ENCODE measurements at places on chromosomes 3 and 15. TPM values are rescaled to one million over a fixed set of nuclear protein-coding genes. Genes with fewer than 3 reads are reported as not detected.

DNA sequence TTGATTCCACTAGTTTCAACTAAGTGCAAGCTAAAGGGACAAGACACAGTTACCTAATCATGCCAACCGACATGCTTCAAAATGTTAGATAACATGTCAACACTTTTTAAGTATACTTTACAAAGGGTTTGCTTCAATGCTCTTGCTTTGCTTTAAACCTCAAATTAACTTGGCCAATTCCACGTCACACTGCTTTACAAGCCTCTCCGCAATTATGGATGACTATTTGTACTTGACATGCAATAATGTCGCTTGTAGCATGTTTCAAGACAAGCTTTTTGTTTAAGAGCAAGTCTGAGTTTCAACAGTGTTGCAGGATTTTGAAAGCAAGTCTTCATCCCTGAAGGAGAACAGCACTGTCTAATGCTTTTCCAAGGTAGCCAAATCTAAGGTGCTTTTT lies 86.9 kb downstream of the CNTN3 start:
- no peaks in the 10 kb centered on the region for H3K27me3 ChIP-seq
- no peaks in the 10 kb centered on the region for H3K36me3 ChIP-seq
- H3K27ac ChIP-seq: no peak overlapping the region
- DNase-seq: no peak

- H3K36me3 ChIP-seq: no peaks in the 10 kb centered on the region
- H3K4me1 ChIP-seq: no peaks in the 10 kb centered on the region
- H3K27ac ChIP-seq: no peak overlapping the region
- no peak for DNase-seq
Observed at GRCh38 chr3:16075647-16076046, 98.8 kb upstream of the GALNT15 start.

DNA sequence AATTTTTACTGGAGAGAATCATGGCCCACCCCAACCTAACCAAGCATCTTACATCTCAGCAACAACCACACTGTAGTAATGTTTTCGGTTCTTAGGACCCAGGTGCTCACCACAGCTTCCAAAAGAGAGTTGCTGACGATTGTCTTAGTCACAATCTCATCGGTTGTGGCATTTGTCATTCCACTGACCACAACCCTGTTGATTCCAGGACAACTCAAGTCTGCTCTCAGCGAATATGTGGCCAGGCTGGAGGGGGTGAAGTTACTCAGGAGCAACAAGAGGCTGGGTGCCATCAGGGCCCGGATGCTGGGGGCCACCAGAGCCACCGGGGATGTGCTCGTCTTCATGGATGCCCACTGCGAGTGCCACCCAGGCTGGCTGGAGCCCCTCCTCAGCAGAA lies 25.9 kb downstream of the GALNT15 start:
- no peaks in the 10 kb centered on the region for H3K36me3 ChIP-seq
- no peak overlapping the region for H3K27ac ChIP-seq
- H3K27me3 ChIP-seq: no peaks in the 10 kb centered on the region
- H3K4me1 ChIP-seq: no peaks in the 10 kb centered on the region

- H3K4me1 ChIP-seq: peaks cover 13% of the 10 kb centered on the region
- DNase-seq: no peak
- H3K36me3 ChIP-seq: no peaks in the 10 kb centered on the region
- no peak overlapping the region for H3K27ac ChIP-seq
- H3K4me3 ChIP-seq: no peak overlapping the region
Observed at GRCh38 chr3:143832433-143832832, 15.8 kb downstream of the SLC9A9 start.

DNA sequence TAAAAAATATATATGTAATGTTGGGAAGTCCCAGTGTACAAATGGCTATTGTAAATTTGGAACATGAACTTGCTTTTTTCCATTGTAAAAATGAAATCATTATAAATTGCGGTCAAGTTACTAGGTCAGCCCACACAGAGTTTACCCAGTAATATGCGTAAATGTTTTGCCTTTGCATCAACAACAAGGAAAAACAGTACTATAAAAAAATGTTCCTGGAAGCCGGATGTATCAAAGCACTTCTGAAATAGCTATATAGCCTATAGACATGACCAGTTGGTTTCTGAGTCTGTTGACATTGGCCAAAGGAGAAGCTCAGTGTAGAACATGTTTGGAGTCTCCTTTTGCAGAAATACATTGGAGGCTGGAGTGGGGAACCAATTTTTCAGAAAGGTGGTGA lies 23.2 kb downstream of the CTNNB1 start:
- H3K4me1 ChIP-seq: peaks cover 46% of the 10 kb centered on the region
- H3K27ac ChIP-seq: no peak overlapping the region
- DNase-seq: no peak
- H3K4me3 ChIP-seq: no peak overlapping the region
- H3K36me3 ChIP-seq: peaks cover 39% of the 10 kb centered on the region

- H3K27ac ChIP-seq: no peak overlapping the region
- H3K4me1 ChIP-seq: no peaks in the 10 kb centered on the region
- H3K36me3 ChIP-seq: no peaks in the 10 kb centered on the region
- no peak overlapping the region for H3K4me3 ChIP-seq
- peak; percentile 6 for DNase-seq
Observed at GRCh38 chr15:65369651-65370050, 8.2 kb downstream of the IGDCC3 start.

GRCh38 chr3:146637871-146638270 lies 32.7 kb upstream of the PLSCR5 start:
- H3K27ac ChIP-seq: no peak overlapping the region
- H3K4me1 ChIP-seq: no peaks in the 10 kb centered on the region
- H3K36me3 ChIP-seq: no peaks in the 10 kb centered on the region
- H3K4me3 ChIP-seq: no peak overlapping the region

GRCh38 chr15:80613762-80614365 lies 81.2 kb upstream of the ABHD17C start:
- H3K4me3 ChIP-seq: no peak overlapping the region
- H3K27me3 ChIP-seq: no peaks in the 10 kb centered on the region
- peaks cover 23% of the 10 kb centered on the region for H3K4me1 ChIP-seq
- H3K36me3 ChIP-seq: no peaks in the 10 kb centered on the region

- no peak overlapping the region for H3K27ac ChIP-seq
- H3K4me3 ChIP-seq: no peak overlapping the region
- H3K27me3 ChIP-seq: no peaks in the 10 kb centered on the region
- DNase-seq: no peak
- H3K36me3 ChIP-seq: no peaks in the 10 kb centered on the region
Observed at GRCh38 chr3:190586631-190587011, 72.7 kb downstream of the IL1RAP start.

GRCh38 chr3:183006396-183007002 lies 26.2 kb upstream of the DCUN1D1 start:
- H3K4me1 ChIP-seq: no peaks in the 10 kb centered on the region
- no peaks in the 10 kb centered on the region for H3K36me3 ChIP-seq
- H3K27ac ChIP-seq: no peak overlapping the region

- peaks cover 15% of the 10 kb centered on the region for H3K4me1 ChIP-seq
- H3K27me3 ChIP-seq: no peaks in the 10 kb centered on the region
- no peak overlapping the region for H3K27ac ChIP-seq
- no peaks in the 10 kb centered on the region for H3K36me3 ChIP-seq
- DNase-seq: no peak
- no peak overlapping the region for H3K4me3 ChIP-seq
Observed at GRCh38 chr3:16400106-16400931, 113.2 kb downstream of the RFTN1 start.

DNA sequence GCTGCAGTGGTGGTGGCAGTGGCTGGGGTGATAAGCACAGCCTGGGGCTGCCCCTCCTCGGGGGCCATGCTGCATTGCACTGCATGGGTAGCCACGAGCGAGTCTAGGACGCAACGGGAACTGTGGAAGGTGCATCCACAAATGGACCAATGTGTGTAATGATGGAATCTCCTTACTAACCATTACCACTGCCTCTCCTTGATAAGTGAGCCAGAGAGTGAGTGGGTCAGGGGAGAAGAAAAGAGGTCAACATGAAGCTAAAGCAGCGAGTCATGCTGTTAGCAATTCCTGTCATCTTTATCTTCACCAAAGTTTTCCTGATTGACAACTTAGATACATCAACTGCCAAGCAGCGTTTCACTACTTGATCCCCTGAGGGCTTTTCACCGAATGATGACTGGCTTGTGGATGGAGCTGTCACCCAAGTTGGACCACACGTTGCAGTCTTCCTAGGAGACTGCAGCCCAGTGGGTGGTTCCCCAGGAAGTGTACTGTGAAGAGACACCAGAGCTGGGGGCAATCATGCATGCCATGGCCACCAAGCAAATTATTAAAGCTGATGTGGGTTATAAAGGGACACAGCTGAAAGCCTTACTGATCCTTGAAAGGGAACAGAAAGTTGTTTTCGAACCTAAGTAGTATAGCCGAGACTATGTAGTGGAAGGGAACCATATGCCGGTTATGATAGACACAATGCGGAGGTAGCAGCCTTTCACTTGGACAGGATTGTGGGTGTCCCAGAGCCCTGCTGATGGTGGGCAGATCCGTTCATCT lies 20.6 kb downstream of the SAMD7 start:
- no peaks in the 10 kb centered on the region for H3K36me3 ChIP-seq
- no peak overlapping the region for H3K27ac ChIP-seq
- H3K27me3 ChIP-seq: no peaks in the 10 kb centered on the region
- DNase-seq: no peak

DNA sequence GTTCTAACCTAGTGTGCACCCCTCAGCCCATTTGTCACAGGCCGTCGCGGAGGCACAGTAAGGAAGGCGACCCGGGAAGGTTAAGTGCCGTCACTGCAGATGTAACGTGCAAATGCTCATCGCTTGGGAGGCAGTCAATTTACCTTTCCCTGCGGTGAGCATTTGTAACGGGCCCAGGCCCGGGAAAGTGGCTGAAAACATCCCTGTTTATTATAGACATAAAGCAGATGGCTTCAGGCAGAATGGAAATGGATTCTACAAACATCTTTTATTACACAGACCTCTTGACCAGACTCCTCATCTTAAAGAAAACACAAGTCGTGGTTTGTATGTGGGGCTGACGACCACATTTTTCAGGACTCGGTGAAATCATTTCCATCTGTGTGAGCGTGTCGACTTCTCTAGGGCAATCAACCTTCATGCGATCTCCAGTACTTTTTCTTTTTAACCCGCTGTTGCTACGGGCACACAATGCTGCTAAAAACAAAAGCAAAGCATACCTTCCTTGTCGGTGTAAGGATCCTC lies 43.6 kb downstream of the NMNAT3 start:
- no peaks in the 10 kb centered on the region for H3K4me1 ChIP-seq
- no peak for DNase-seq
- H3K36me3 ChIP-seq: no peaks in the 10 kb centered on the region
- H3K27me3 ChIP-seq: no peaks in the 10 kb centered on the region
- no peak overlapping the region for H3K27ac ChIP-seq

- H3K36me3 ChIP-seq: no peaks in the 10 kb centered on the region
- no peaks in the 10 kb centered on the region for H3K4me1 ChIP-seq
- H3K27ac ChIP-seq: no peak overlapping the region
- H3K4me3 ChIP-seq: no peak overlapping the region
- no peak for DNase-seq
Observed at GRCh38 chr3:85342915-85343314, 384.1 kb downstream of the CADM2 start.

DNA sequence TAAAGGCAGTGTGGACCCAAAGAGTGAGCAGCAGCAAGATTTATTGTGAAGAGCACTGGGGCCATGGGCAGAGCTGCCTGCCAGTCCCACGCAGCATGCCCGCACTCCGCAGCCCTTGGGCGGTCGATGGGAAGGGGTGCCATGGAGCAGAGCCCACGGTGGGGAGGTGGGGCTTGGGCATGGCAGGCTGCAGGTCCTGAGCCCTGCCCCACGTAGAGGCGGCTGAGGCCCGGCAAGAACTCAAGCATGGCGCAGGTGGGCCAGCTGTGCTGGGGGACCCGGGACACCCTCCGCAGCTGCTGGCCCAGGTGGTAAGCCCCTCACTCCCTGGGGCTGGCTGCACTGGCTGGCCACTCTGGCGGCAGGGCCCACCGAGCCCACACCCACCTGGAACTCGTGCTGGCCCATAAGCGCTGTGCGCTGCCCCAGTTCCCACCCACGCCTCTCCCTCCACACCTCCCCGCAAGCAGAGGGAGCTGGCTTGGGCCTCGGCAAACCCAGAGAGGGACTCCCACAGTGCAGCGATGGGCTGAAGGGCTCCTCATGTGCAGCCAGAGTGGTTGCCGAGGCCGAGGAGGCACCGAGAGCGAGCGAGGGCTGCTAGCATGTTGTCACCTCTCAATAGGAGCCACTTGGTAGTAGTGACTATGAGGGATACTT lies 1218.8 kb upstream of the EPHA6 start:
- no peak overlapping the region for H3K27ac ChIP-seq
- no peaks in the 10 kb centered on the region for H3K4me1 ChIP-seq
- H3K36me3 ChIP-seq: no peaks in the 10 kb centered on the region
- no peak for DNase-seq

- no peak for DNase-seq
- H3K36me3 ChIP-seq: no peaks in the 10 kb centered on the region
- no peak overlapping the region for H3K4me3 ChIP-seq
- H3K4me1 ChIP-seq: peaks cover 17% of the 10 kb centered on the region
- no peaks in the 10 kb centered on the region for H3K27me3 ChIP-seq
Observed at GRCh38 chr3:64824394-64824909, 136.7 kb upstream of the ADAMTS9 start.

DNA sequence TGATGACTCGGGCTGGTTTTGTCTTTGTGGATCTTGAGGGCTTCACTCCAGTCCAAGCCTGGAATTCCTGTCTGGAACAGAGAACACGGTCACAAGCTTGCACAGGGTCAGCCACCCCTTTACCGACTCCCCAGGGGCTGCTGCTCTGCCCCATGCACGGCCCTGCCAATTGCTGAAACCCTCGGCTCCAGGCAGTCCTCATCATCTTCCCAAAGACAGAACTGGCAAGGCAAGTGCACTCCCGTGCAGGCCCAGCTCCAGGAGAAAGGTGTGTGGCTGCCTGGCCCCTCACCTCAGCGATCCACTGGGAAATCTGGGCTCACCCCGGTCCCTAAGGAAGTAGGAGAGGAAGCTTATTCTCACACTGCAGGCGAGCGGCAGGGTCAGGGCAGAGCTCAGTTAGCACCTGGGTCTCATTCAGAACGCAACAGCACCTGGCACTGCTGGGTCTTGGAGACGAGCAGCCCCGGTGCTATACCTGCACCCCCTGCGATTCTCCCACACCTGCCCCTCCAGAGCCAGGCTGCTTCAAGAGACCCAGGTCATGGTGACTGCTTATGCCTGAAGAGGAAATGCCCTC lies 7.2 kb downstream of the MAP6D1 start:
- H3K27me3 ChIP-seq: no peaks in the 10 kb centered on the region
- no peaks in the 10 kb centered on the region for H3K4me1 ChIP-seq
- no peak for DNase-seq
- H3K4me3 ChIP-seq: no peak overlapping the region
- H3K36me3 ChIP-seq: no peaks in the 10 kb centered on the region

DNA sequence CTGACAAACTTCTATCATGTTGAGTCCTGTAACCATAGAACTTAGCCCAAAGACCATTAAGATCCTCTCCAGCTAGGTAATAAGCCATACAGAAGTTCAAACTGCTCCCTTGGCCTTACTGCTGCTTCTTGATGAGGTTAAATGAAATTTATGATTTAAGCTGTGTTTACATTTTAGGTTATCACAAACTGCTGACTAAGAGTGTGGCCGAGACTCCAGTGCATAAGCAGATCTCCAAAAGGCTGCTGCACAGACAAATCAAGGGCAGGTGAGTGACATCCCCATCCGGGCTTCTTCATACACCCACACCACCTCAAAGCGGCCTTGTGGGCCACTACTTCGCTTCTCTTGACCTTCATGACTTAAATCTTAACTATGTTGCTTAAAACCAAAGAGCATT lies 39.0 kb downstream of the KIF7 start:
- H3K4me3 ChIP-seq: no peak overlapping the region
- H3K4me1 ChIP-seq: no peaks in the 10 kb centered on the region
- H3K27ac ChIP-seq: no peak overlapping the region
- DNase-seq: no peak
- no peaks in the 10 kb centered on the region for H3K27me3 ChIP-seq

CCR1 gene
- total RNA-seq: 40.9 TPM

CHL1 gene
- total RNA-seq: 16.0 TPM

CAV3 gene
- 0.32 TPM for total RNA-seq

RBM6 gene
- 110 TPM for total RNA-seq

MYD88 gene
- total RNA-seq: 70.2 TPM

LAMB2 gene
- total RNA-seq: 489 TPM

GOLGA8S gene
- 0.20 TPM for total RNA-seq
